ENCODE measurements at places on chromosomes 12 and 14.

DNA sequence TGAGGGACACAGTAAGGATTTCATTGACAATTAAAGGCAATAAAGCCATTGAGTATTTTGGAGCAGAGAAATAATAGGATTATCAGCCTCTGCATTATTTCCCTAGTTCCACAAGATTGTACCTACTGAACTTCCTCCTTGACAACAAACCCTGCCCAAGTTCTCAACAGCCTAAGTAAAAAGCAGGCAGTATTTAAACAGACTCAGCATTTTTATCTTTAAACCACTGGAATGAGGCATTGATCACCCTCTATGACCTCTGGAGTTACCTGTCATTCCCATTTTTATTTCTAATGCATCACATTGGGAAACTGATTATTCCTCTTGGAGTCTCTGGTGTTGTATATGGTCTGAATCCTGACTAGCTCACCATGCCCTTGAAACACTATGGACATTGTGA lies 570.6 kb upstream of the STXBP6 start:
- DNase-seq: no peak

DNA sequence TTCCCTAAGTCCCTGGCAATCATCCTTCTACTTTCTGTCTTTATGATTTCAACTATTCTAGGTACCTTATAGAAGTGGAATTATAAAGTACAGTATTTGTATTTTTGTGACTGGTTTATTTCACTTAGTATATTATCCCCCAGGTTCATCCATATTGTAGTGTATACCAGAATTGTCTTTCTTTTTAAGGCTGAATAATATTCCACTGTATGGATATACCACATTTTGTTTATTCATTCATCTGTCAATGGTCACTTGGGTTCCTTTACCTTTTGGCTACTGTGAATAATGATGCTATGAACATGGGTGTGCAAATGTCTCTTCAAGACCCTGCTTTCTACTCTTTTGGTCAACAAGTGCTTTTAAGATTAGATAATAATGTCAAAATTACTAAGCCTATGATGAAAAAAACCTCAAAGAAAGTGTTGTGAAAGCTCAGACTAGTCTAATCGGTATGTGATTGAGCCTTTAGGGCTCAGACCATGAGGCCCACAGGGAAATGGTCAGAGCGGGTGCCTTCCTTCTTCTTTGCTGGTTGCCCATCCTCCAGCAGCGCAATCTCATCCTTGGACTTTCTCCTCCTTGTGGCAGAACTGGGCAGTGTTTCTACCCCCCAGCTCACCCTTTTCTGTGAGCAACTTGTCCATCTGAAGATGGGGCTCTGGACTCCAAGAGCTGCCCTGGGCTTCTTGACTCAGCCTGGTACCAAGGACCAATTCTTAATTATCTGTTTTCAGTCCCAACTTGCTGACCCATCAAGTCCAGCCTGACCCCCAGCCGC lies 105.4 kb downstream of the TTC8 start:
- DNase-seq: no peak

DNA sequence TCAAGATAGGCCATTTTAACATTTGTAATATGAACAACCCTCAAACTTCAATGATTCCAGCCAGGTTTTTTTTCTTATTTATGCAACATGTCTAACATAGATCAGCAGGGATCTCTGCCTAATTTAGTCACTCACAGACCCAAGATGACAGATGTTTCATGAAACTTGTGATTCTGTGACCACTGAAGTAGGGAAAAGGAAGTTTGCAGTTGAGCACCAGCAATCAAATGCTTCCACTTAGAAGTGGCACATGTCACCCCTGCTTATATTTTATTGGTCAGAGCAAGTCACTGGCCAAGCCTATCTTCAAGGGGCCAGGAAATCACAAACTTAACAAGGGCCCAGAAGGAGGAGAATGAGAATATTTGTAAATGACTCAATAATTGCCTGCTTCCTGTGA lies 150.6 kb downstream of the BCAT1 start:
- DNase-seq: no peak

GRCh38 chr12:51818086-51818485 lies 30.4 kb downstream of the FIGNL2 start:
- DNase-seq: no peak

- no peak for DNase-seq
Measured at GRCh38 chr12:27824126-27824842, 44.2 kb upstream of the MANSC4 start.

DNA sequence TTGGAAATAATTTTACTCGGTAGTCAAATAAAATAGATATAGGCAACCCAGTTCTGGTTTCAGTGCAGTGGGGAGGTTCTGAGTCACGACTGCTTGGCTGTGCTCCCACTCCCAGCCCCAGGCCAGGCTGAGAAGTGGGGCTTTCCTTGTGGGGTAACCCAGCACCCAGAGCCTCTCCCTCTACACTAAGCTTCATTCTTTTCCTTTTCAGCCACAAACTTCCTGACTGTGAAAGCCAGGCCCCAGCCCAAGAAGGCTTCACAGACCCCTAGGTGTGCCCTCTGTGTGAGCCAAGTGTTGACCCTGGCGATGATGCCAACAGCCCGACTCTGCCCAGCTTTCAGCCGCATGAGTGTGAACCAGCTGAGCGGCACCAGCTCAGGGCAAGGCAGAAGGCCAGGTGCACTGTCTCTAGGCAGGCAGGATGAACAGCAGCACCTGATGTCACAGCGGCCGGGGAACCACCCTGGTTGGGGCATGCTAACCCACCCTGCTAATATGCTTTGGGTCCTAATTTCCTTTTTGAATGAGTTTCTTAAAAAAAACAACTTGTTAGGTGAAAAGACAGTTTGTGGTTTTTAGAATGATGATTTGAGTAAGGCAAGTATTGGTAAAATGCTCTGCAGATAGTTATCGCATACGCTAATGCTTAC lies 42.2 kb upstream of the ATP23 start:
- peak; percentile 88 for DNase-seq

DNA sequence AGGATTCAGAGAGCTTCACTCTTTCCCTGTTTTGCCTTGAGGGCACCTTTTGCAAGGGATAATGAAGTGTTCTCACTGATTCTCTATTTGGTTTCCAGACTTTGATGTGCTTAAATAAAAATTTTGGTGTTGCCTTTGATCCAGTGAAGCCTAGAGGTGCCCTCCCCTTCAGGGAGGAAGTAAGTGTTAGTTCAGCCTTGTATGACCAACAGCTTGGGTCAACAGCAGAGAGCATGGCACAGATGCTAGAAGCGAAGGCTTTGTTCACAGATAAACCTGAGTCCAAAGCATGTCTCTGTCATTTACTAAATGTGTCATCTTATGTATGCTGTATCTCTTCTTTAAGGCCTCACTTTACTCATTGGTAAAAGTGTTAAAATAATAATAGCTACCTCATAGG lies 52.8 kb upstream of the STXBP6 start:
- DNase-seq: no peak

DNA sequence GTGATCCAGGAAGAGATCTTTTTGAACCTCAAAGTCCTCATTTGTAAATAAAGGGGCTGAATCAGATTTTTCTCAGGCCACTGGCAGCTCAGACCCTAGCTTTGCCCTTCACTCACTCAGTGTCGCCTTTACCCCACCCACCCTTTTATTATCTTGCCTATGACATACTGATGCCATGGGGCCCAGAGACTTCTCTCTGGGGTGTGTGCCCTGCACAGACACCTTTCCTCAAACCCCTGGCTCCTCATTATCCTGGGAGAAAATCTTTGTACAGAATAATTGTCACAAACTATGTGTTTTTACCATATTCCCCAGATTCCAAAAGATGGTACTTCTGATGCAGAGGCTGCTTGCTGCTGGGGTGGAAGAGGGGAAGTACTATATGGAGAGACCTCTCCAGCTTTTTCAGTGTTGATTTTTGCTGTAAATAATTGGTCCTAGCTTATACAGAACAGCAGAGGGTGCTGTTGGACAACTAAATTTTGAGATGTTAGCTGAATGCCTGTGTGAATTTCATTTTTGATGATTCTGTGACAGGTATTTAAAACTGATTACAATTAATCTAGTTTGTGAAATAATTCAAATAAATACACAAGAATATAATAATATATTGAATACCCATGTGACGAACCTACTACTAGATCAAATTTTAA lies 53.9 kb upstream of the DCD start:
- peak; percentile 44 for DNase-seq

GRCh38 chr14:99944241-99944651 lies 121.0 kb upstream of the EVL start:
- no peak for DNase-seq

GRCh38 chr14:104520620-104521410 lies 58.7 kb upstream of the C14orf180 start:
- DNase-seq: no peak

DNA sequence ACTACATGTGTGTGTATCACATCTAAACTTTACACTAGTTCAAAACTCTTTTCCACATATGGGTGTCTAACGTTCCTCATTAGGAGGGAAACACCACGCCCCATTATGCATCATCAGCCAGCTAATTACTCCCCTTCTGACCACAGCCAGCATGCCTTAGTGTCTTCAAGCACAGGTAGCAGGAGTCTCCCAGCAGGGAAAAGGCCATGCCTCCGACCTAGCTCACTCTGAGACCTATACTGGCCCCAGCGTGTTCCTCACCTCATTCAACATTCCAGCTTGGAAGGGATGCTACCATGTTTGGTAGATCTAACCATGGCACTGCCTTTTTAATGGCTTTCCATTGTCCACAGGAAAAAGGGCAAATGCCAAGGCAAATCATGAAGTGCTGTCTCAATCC lies 66.1 kb upstream of the PRB2 start:
- DNase-seq: no peak

DNA sequence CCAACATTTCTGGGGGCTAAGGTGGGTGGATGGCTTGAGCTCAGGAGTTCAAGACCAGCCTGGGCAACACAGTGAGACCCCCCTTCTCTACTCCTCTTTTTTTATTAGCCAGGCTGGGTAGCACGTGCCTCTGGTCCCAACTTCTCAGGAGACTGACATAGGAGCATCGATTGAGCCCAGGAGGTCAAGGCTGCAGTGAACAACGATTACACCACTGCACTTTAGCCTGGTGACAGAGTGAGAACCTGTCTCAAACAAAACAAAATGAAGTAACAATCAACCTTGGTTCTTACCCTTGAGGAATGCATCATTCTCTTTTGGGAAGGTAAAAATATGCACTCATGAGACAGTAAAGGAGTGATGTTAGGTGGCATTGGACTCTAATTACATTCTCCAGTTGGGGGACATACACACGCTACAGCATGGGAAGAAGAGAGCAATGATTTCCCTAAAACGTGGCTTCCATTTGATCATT lies 3.9 kb upstream of the NIN start:
- no peak for DNase-seq

DNA sequence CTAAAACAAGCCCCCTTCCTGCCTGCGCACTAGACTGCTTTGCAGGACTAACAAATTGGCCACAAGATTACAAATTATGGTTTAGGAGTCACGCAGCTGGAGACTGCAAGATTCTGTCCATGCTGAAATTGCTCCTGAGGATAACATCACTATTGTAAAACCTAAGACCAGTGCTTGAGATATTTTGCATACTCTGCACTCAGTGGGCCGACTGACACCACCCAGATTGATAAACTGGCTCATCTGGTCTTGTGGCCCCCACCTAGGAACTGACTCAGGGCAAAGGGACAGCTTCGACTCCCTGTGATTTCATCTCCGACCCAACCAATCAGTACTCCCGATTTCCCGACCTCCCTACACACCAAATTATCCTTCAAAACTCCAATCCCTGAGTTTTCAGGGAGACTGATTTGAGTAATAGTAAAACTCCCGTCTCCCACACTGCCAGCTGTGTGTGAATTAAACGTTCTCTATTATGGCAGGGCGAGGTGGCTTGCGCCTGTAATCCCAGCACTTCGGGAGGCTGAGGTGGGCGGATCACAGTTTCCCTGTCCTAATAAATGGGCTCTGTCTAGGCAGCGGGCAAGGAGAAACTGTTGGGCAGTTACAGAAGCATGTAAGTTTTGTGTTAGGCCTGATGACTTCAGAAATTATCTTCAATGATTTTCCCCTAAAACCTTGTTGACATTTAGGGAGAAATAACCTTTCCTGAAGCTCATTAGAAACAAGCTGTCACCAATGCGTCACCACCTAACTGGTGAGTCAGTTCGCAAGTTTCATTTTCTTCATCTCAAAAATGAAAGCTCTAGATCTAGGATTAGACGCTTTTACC lies 5.3 kb upstream of the UBC start:
- peak; percentile 58 for DNase-seq

DNA sequence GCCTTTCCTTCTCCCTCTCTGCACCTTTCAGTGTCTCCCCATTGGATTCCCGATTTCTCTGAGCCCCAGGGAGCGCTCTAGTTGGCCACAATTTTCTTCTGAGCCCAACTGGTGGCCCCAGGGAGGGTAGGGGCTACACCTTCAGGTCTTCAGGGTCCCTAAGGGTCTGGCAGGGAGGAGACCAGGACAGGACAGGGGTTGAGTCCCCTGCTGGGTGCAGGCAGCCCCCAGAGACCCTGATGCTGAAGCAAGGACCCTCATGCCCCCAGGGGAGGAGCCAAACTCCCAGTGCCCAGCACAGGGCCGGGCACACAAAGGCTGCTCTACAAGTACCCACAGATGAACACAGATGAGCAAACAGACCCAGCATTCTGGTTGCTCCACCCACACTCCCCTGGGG lies 12.7 kb downstream of the FOXN4 start:
- DNase-seq: no peak
